ENCODE measurements at places on chromosomes 4 and X. TPM values are rescaled to one million over a fixed set of nuclear protein-coding genes. Genes with fewer than 3 reads are reported as not detected.

- no peaks in the 10 kb centered on the region for H3K27me3 ChIP-seq
- peak within 1 kb of the TSS; percentile 69 for H3K4me3 ChIP-seq
- peak within 1 kb of the TSS; percentile 92 for H3K27ac ChIP-seq
These were observed at the start of gene PRICKLE3 for GRCh38 chrX:49186125-49187027. Gene PRICKLE3, minus strand, starts transcription at chrX:49186373. Its CDS starts 76 bp downstream, at chrX:49186297.

The TET2 gene
- 18.0 TPM for total RNA-seq

The FAM9B gene
- not detected for total RNA-seq

The GPR50 gene
- not detected for total RNA-seq

GRCh38 chrX:57587062-57587461, 4.7 kb upstream of the ZXDB start:
- H3K27me3 ChIP-seq = no peaks in the 10 kb centered on the region
- H3K4me3 ChIP-seq = no peak overlapping the region
- no peaks in the 10 kb centered on the region for H3K36me3 ChIP-seq
- no peak for DNase-seq
- H3K27ac ChIP-seq = no peak overlapping the region

- no peaks in the 10 kb centered on the region for H3K4me1 ChIP-seq
- no peaks in the 10 kb centered on the region for H3K27me3 ChIP-seq
- H3K36me3 ChIP-seq = no peaks in the 10 kb centered on the region
- H3K27ac ChIP-seq = no peak overlapping the region
- no peak for DNase-seq
- no peak overlapping the region for H3K4me3 ChIP-seq
These were observed 114.2 kb upstream of the GRXCR1 start for GRCh38 chr4:42778349-42778748.

The SLC10A6 gene
- total RNA-seq = 1.4 TPM

The XG gene
- 0.97 TPM for total RNA-seq

The CLTRN gene
- total RNA-seq = 0.26 TPM

GRCh38 chrX:39752815-39753214, 344.9 kb downstream of the BCOR start:
- H3K4me1 ChIP-seq = peaks cover 10% of the 10 kb centered on the region
- H3K36me3 ChIP-seq = no peaks in the 10 kb centered on the region
- H3K27me3 ChIP-seq = no peaks in the 10 kb centered on the region
- DNase-seq = no peak

DNA sequence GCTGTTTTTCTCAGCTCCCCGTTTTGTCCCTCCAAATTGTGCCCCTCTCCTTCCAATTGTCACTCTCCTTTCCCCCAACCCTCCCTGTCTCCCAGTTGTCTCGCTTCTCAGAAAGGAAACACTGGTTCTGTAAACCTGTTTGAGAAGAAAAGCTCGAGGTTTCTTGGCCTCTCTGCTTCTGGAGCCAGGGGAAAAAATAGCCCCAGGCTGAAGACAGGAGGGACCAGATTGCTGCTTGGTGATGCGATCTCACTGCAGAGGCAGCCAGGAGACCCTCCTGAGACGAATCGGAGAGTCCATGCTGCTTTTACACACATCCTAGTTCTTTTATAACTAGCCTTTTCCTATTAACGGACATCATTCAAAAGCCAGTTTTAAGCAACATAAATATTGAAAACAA, 21.2 kb downstream of the TRIML1 start:
- no peaks in the 10 kb centered on the region for H3K4me1 ChIP-seq
- no peak for DNase-seq
- H3K4me3 ChIP-seq = no peak overlapping the region
- H3K27ac ChIP-seq = no peak overlapping the region

DNA sequence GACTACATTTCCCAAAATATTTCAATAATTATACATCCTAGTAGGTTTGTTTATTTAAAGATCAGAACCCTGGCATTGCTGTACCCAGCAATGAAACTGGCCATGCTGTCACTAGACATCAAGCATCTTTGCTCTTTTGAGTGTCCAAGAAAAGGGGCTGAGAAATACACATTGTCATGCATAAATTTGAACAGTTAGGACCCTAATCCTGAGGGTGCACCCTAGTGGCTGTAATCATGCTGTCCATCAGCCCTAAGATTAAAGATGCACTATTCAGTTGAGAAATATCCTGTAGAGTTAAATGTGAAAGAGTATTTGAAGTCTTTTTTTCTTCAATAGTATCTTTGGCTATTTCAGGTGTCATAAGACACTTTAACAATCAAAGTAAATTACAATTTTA, 108.8 kb downstream of the NFKB1 start:
- H3K27ac ChIP-seq = no peak overlapping the region
- H3K36me3 ChIP-seq = no peaks in the 10 kb centered on the region
- no peak for DNase-seq
- H3K27me3 ChIP-seq = no peaks in the 10 kb centered on the region
- no peaks in the 10 kb centered on the region for H3K4me1 ChIP-seq

GRCh38 chr4:81919223-81919622, 447.5 kb upstream of the RASGEF1B start:
- H3K4me3 ChIP-seq = no peak overlapping the region
- H3K4me1 ChIP-seq = peaks cover 10% of the 10 kb centered on the region
- no peak overlapping the region for H3K27ac ChIP-seq
- no peak for DNase-seq
- no peaks in the 10 kb centered on the region for H3K27me3 ChIP-seq
- no peaks in the 10 kb centered on the region for H3K36me3 ChIP-seq

DNA sequence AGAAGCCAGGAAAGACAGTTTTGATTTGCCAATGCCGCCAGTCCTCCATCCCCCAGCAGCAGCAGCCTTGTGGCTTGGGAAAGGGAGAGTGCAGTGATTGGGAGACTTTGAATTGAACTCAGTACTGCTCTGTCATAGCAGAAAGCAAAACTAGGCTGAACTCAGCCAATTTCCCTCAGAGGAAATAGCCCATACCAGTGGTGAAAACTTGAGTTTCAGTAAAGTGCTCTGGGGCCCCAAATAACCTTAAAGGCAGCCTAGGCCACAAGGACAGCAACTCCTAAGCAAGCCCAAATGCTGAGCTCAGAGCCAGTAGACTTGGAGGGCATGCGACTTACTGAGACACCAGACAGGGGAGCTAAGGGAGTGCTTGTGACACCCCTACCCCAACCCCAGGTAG, 2.0 kb upstream of the PROM1 start:
- H3K4me3 ChIP-seq = no peak overlapping the region
- no peak overlapping the region for H3K27ac ChIP-seq
- DNase-seq = no peak
- peaks cover 23% of the 10 kb centered on the region for H3K4me1 ChIP-seq
- no peaks in the 10 kb centered on the region for H3K36me3 ChIP-seq
- H3K27me3 ChIP-seq = peaks cover 28% of the 10 kb centered on the region

DNA sequence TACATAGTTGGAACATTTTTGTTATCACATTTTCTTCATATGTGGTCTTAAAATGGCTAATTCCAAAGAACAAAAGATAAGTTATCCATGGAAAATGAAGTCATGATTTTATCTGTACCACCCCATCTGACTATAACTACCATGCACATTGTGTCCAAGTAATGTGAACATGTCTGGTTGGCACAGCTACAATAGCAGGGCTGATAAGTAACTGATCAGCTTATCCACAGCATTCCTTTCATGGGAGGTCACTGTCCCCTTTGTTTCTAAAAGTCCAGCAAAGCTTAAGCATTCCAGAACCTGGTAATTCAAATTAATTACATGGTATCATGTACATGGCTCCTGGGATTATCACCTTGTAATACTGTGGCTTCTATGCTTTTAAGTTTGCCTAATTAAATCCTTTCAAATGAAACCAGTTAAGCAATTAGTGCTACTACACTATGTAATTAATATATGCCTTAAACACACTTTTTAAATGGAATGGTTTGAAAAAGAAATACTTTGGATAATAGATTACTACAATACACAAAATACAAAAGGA, 21.1 kb upstream of the SORBS2 start:
- H3K4me1 ChIP-seq = peaks cover 4% of the 10 kb centered on the region
- DNase-seq = no peak
- H3K27me3 ChIP-seq = no peaks in the 10 kb centered on the region
- H3K36me3 ChIP-seq = no peaks in the 10 kb centered on the region

The RBM47 gene
- 1.5 TPM for total RNA-seq

GRCh38 chr4:183996868-183997267, 91.8 kb downstream of the STOX2 start:
- no peak for DNase-seq
- no peaks in the 10 kb centered on the region for H3K4me1 ChIP-seq
- no peaks in the 10 kb centered on the region for H3K36me3 ChIP-seq

GRCh38 chr4:140755774-140756318, 339 bp downstream of the TBC1D9 start:
- peak overlapping the region; percentile 75 for H3K4me3 ChIP-seq
- no peaks in the 10 kb centered on the region for H3K36me3 ChIP-seq

- H3K36me3 ChIP-seq = no peaks in the 10 kb centered on the region
- DNase-seq = no peak
- no peaks in the 10 kb centered on the region for H3K4me1 ChIP-seq
- H3K27ac ChIP-seq = no peak overlapping the region
These were observed 39.4 kb upstream of the WDFY3 start for GRCh38 chr4:85005865-85006377.

The HTN1 gene
- total RNA-seq = not detected

DNA sequence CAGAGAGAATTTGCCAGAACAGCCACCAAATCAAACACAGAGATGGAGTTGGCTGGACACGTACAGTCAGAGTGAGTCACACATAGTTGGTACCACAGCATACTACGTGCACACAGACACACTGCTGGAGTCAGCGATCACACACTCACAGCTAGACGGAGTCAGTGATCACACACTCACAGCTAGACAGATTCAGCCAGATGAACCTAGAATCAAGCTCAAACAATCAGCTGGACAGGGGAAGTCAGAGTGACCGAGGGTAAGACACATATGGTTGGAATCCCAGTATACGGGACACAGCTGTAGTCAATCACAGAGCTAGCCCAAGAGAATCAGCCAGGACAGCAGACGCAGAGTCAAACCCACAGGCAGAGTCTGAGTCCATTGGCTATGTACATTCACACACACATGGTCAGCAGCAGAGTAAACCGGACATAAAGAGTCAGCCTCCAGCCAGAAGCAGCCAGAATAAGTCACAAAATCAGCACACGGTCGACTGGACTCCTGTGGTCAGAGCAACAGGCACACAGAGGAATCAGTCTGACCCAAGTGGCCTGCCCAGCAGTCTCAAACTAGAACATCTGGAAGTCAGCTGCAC, 4.6 kb downstream of the SLC38A5 start:
- H3K4me3 ChIP-seq = no peak overlapping the region
- H3K4me1 ChIP-seq = no peaks in the 10 kb centered on the region
- H3K36me3 ChIP-seq = no peaks in the 10 kb centered on the region
- H3K27me3 ChIP-seq = no peaks in the 10 kb centered on the region
- no peak for DNase-seq
- no peak overlapping the region for H3K27ac ChIP-seq

The GIMD1 gene
- total RNA-seq = not detected

DNA sequence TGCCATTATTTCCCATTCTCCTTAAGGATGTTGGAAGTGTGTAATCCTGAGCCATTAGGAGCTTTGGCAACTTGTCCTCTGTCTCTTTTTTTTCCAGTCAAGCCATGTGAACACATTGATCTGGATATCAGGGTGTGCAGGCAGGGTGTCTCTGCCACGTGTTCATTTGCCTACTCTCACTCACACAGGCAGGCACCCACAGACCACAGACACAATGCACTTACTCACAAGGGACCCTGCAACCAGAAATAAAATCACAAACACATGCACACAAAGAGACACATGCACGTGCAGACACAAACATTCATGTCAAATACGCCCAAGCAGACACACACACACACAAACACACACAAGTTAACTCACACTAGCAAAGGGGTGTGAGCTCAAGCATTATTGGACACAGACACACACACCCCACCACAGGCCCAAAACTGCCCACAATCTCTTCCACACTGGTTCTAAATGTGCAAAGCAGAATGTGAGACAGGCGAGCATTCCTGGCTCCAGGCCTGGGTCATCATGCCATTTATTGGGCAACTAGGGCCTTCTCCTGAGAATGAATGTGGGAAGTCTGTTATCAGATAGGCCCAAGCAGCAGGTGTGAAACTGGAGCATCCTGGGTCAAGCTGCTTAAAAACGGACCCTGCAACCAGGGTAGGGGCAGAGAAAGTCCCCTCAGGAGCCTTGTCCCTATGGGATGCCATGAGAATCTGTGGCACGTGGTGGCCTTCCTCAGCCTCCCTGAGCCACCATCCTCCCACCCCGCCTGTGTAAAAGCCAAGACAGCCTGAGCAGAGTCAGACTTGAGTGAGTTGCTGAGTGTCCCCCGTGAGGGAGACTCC, 63.4 kb downstream of the NBDY start:
- H3K36me3 ChIP-seq = no peaks in the 10 kb centered on the region
- H3K27me3 ChIP-seq = no peaks in the 10 kb centered on the region
- no peak for DNase-seq
- no peak overlapping the region for H3K4me3 ChIP-seq
- H3K27ac ChIP-seq = no peak overlapping the region

- H3K27ac ChIP-seq = no peak overlapping the region
- DNase-seq = no peak
- H3K36me3 ChIP-seq = no peaks in the 10 kb centered on the region
These were observed 197.6 kb downstream of the CPXCR1 start for GRCh38 chrX:88944661-88945060.

GRCh38 chr4:87938746-87939145, 36.8 kb upstream of the SPP1 start:
- H3K36me3 ChIP-seq = no peaks in the 10 kb centered on the region
- DNase-seq = no peak
- no peak overlapping the region for H3K27ac ChIP-seq
- H3K27me3 ChIP-seq = no peaks in the 10 kb centered on the region
- H3K4me3 ChIP-seq = no peak overlapping the region

GRCh38 chrX:47217121-47217851, 1.2 kb upstream of the CDK16 start:
- no peaks in the 10 kb centered on the region for H3K27me3 ChIP-seq
- DNase-seq = no peak
- peak overlapping the region; percentile 25 for H3K4me3 ChIP-seq
- H3K27ac ChIP-seq = peak overlapping the region; percentile 92
- peaks cover 13% of the 10 kb centered on the region for H3K4me1 ChIP-seq
- H3K36me3 ChIP-seq = peaks cover 5% of the 10 kb centered on the region

The CLIC2 gene
- 8.9 TPM for total RNA-seq

The TMPRSS11E gene
- not detected for total RNA-seq

DNA sequence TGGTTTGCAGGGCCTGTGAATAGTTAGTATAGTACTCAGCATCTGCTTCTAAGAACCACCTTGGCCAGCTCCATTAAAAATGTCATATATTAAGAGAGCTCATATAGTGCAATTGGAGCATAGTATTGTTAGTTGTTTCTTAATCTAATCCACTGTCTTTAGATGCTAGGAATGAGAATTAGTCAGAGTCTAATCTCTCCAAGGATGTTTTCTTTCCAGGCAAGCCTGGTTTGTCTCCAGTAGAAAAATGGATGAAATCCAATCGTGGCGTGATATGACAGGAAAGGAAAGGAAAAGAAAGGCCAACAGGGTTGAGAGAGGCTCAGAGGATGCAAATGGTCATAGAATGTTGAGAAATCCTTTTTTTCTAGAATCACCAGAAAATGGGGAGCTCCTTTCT, 15.0 kb upstream of the TMEM164 start:
- H3K27me3 ChIP-seq = no peaks in the 10 kb centered on the region
- no peak overlapping the region for H3K27ac ChIP-seq
- no peak overlapping the region for H3K4me3 ChIP-seq
- H3K4me1 ChIP-seq = peaks cover 4% of the 10 kb centered on the region
- no peak for DNase-seq
- H3K36me3 ChIP-seq = no peaks in the 10 kb centered on the region

The CHST7 gene
- total RNA-seq = 15.3 TPM
